GM23248 (cell line): ENCODE measurements at places on chromosomes 12 and 14. TPM values are rescaled to one million over a fixed set of nuclear protein-coding genes. Genes with fewer than 3 reads are reported as not detected.
A peak's percentile ranks its signal among the peaks of the same experiment; 100 is the strongest.

GRCh38 chr12:98453070-98453469, 62.3 kb upstream of the TMPO start:
- DNase-seq: peak; percentile 47

GRCh38 chr14:93733631-93734030, 54.7 kb downstream of the PRIMA1 start:
- DNase-seq: no peak

DNA sequence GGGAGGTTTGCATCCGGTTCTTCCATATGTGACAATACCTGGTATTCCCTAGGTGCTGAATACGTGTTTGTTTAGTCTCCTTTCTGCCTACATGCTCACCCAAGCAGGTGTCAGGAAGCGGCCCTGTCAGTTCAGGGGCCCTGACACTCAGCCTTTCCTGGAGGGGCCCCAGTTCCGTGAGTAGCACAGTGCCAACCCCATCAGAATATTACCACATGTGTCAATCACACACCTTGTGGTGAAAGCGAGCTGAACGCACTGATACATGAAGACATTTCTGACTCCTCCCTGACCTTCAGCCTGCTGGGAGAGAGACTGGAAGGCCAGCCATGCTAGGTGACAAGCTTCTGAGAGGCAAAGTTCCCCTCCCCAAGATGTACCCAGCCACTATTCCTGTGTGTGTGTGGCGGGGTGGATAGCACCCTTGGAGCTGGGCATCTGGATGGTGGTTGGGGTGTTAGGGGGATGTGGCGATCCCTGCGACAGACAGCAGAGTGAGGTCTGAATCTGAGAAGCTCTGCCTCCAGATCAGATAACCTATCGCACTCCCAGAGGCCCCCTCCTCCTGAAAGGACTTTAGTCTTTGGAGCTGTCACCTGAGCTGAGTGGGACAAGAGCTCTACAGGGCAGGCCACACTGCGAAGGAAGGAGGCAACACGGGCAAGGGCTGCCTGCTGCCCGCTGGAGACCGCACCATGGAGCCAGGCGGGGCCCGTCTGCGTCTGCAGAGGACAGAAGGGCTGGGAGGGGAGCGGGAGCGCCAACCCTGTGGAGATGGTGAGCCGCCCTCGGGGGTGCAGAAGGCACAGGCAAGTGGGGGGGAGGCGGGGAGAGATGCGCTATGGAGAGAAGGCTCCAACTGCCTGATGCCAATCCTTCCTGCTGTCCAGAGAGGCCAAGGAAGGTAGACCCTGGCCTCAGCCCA, at the start of gene SOAT2:
SOAT2 (plus strand) TSS at position 604 of the 925 bp plus-strand sequence; CDS start at position 696, 92 bp downstream.
- no peak for DNase-seq

KLRC2 gene
- total RNA-seq: not detected in 2 replicates

WNT5B gene
- 505 and 529 TPM in 2 replicates for total RNA-seq

GRCh38 chr12:84619053-84619571, 293.5 kb downstream of the SLC6A15 start:
- DNase-seq: peak; percentile 34

ZFHX2 gene
- total RNA-seq: under 0.01 TPM in 1 of 2 replicates, not detected in the other

DNA sequence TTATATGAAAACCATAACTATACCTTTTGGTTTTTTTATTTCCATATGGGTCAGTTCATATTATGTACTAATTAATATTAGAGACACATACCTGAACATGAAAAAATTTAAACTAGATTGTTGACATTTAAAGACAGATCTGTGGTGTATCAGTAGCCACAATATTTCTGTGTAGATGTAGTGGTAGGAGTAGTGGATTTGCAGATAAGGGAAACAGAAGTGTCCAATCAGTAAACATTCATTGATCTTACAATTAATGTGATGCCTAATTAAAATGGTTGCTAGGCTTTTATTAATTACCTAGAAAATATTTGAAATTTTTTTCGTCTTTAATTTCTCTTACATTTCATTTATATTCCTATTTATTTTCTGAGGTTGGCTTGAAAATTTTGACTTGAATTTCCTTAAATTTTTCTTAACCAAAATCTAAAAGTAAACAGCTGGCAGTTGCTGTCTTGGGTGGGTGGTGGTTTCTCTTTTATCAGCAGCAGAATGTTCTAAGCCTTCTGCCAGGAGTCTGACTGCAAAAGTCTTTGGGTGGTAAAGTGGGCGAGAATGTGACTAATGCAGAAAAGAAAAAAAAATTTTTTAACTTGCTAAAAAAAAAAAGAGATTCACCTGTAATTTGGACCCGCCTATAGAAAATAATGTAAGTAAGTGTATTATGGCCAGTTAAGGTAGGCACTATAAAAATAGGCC, 2.4 kb downstream of the FGFR1OP2 start:
- peak; percentile 73 for DNase-seq

DNA sequence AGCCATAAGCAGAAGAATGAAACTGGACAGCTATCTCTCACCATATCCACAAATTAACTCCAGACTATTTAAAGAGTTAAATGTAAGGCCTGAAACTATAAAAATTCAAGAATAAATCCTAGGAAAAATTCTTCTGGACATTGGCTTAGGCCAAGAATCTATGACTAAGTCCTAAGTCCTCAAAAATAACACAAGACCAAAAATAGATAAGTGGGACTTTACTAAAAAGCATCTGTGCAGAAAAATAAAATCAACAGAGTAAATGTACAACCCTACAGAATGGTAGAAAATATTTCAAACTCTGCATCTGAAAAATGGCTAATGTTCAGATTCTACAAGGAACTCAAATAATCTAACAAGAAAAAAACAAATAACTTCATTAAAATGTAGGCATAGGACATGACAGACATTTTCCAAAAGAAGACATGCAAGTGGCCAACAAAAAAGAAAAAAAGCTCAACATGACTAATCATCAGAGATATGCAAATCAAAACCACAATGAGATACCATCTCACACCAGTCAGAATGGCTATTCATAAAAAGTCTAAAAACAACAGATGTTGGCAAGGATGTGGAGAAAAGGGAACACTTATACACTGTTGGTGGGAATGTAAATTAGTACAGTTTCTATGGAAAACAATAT, 61.0 kb upstream of the PPFIA2 start:
- peak; percentile 42 for DNase-seq

DNA sequence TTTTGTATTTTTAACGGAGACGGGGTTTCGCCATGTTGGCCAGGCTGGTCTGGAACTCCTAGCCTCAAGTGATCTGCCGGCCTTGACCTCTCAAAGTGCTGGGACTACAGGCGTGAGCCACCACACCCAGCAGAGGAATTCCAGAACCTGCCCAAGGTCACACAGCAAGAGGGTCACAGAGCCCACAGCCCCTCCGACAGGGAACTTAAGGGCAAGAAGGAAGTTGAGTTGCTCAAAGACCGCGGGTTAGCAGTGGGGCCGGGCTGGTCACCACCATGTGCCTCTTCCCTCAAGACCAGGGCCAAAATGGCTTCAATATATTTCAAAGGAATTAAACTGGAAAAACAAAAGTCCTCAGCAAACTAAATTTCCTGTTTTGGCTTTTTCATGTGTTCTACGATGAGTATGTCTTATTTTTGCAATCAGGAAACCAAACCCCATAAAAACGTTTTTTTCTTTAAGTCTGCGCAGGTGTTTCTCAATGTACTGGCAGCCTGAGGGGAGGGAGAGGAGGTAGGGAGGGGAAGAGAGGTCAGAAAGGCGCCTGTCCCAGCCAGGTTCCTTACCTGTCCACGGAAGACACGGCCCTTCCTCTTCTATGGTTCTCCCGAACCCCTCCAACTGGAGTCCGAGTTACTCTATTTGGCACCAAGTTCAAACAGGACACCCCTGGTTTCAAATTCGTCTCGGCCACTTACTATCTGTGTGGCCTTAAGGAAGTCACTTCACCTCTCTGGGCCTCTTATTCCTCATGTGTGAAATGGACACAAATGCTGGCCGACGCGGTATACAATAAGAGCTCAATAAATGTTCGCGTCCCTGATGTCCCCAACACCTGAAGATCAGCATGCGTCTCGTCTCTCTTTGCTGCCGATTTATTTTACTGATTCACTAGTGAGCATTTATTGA, 778 bp downstream of the SLC8B1 start:
- peak; percentile 21 for DNase-seq

- DNase-seq: no peak
Observed at GRCh38 chr12:110337912-110338710, 57.1 kb downstream of the ATP2A2 start.

GRCh38 chr12:13959131-13959723, 22.2 kb downstream of the GRIN2B start:
- DNase-seq: no peak

- DNase-seq: no peak
Observed at GRCh38 chr14:101073598-101073965, 170.1 kb upstream of the RTL1 start.

GRCh38 chr12:110790301-110790700, 47.6 kb upstream of the PPP1CC start:
- DNase-seq: peak; percentile 63

DNA sequence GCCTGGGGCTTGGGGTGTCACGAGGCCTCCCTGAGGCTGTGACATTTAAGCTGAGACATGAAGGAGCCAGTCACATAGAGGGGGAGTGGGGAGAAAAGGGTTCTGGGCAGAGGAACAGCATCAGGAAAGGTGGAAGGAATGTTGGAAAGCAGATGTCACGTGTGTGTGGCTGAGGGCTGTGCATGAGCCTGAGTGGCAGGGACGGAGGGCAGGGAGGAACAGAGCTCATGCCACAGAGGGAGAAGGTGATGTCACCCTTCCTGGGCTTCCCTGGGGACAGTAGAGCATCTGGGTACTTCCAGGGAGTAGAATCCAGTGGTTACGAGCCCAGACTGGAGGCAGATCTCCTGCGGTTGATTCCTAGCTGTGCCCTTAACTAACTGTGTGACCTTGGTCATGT, 32.0 kb upstream of the JDP2 start:
- no peak for DNase-seq

- no peak for DNase-seq
Observed at GRCh38 chr12:108177131-108177530, 48.0 kb downstream of the WSCD2 start.

DNA sequence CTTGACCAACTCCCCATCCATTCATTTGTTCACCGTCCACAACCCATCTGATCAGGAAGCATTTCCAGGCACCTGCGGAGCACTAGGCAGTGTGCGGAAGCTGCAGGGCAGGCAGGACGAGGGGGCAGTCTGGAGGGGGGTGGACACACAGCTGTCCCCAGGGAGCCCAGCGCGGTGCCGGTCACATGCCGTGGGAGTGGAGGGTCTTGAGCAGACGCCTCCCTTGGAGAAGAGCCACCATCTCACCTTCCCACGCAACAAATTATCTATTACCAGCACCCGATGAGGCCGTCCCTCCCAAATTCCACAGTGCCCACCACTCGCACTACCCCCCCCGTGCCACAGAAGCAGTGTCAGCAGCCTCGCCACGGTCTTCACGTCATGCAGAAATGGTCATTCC, 10.8 kb downstream of the DLK1 start:
- no peak for DNase-seq

- DNase-seq: peak; percentile 80
Observed at GRCh38 chr12:127306604-127307215, 960.3 kb upstream of the TMEM132C start.

SLC6A12 gene
- not detected in 2 replicates for total RNA-seq

NEUROD4 gene
- total RNA-seq: not detected in 2 replicates

GRCh38 chr12:51937926-51938325, 13.6 kb upstream of the ACVR1B start:
- DNase-seq: no peak

- peak; percentile 51 for DNase-seq
Observed at GRCh38 chr14:99821519-99822508, 28.6 kb downstream of the EML1 start.

DNA sequence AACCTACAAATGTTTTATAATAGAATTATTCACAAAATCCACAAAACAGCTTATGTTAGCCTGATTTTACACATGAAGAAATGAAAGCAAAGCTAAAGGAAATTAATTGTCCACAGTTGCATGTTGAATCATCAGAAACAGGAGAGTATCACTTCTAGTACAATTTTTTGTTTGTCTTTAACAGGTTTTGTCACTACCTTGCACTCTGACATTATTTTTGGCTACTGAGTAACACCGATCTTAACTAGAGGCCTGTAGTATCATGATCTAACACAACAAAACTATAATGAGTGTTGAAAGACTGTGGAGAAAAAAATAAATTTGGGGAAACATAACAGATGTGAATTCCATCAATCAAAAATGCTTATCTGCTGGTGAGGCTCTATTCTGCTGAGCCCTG, 60.1 kb downstream of the TAOK3 start:
- peak; percentile 18 for DNase-seq

DNA sequence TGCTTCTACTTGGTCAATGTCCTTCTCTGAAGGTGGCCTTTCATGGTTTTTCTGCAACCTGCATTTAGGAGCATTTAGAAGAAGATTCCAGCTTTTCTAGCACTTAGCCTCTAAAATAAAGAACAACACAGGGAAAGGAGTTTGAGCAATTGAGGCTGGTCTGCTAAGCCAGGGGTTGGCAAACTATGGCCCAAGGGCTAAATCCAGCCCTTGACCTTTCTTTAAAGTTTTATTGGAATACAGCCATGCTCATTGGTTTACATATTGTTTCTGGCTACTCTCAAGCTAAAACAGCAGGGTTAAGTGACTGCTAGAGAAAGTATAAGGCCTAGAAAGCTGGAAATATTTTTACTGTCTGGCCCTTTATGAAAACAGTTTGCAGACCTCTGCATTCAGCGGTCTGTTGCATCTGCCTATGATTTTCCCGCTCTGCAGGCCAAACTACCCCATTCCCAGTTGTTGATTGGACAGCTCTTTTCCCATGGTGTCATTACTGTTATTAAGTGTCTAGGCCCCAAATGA, 39.3 kb downstream of the SPRING1 start:
- DNase-seq: no peak
